ENCODE measurements at places on chromosomes 16 and 17.

GRCh38 chr16:86821895-86822294 lies 243.5 kb downstream of the FOXL1 start:
- DNase-seq, result no peak

DNA sequence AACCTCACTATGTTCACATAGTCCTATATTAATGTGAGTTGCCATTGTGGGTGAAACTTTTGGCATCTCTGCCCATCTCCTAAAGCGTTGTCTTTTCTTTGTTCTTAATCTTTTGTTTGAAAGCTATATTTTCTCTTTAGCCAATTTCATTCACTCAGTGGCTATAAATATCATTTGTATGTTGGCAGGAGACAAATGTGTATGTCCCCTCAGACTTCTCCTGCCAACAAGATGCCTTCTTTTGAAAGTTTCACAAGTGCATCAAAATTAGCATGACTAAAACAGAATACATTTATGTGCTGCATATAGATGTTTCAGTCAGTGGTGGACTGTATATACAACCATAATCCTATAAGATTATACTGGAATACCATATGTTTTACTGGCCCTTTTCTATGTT lies 109.0 kb downstream of the CA10 start:
- no peak for DNase-seq

GRCh38 chr17:18928628-18929125 lies 23.3 kb upstream of the SLC5A10 start:
- no peak for DNase-seq

- no peak for DNase-seq
Measured at GRCh38 chr16:6641091-6641490, 691.6 kb upstream of the RBFOX1 start.

DNA sequence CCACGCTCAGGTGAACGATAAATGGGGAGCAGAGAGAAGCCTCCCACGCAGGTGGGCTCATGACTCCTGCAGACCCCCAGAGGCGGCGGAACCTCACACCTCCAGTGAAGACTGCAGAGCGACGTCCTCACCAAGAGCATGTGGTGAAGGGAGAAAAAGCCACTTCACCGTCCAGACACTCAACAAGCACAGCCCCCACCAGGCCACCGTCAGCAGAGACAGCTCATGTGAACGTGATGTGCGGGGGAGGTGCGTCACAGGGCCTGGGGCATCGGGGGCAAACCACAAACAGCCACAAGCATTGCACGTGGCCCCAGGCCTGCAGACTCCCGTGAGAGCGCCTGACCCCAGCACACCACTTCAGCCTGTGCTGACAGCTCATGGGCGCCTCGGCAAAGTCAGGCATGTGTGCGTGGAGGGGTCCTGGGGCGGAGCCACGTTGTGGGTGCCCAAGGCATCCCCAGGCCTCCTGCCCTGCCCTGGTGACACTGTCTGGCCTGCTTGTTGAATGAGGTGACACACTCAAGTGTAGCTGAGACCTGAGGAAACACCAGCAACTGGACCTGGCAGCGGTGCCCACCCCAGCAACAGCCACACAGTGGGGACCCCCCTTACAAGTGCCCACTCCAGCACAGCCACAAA lies 19.0 kb downstream of the LMF1 start:
- no peak for DNase-seq

DNA sequence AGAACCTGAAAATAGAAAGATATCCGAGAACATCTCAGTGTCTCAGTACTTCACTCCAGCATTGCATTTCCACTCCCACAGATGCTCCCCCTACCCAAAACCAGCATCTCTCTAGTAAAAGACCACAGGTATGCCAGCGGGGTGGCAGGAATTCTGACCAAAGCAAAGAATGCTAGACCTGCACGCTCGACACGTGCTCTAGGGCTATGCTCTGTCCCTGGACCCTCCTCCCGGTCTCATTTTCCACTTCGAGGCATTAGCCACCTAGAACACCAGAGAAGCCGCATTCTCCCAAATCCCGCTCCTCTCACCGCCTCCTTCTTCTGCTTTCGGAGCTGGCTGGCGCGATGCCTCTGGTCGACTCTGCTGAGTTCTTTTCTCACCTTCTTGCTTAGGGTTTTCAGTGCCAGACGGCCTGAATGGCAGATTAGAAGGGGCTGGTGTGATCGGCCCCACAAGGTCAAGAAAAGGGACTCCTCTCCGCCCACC lies 487 bp downstream of the TSR1 start:
- no peak for DNase-seq

DNA sequence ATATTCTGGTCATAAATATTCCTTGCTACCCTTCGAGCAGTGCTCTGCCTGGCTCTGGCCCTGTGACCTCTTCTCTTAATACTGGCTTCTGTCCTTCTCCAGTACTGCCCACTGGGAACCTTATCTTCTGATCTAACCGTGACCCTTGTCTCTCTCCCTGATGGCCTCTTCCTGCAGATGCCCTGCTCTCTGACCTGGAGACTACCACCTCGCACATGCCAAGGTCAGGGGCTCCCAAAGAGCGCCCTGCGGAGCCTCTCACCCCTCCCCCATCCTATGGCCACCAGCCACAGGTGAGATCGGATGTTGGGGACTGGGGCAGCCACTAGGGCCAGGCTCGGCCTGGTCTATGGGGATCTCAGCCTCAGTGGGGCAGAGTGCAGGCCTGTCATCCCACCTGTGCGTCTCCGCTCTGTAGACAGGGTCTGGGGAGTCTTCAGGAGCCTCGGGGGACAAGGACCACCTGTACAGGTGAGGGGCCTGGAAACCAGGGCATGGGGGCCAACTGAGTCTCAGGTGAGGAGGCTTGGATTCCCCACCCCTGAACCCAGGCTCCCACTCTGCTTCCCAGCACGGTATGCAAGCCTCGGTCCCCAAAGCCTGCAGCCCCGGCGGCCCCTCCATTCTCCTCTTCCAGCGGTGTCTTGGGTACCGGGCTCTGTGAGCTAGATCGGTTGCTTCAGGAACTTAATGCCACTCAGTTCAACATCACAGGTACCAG lies 1.5 kb downstream of the TGFB1I1 start:
- DNase-seq, result no peak

DNA sequence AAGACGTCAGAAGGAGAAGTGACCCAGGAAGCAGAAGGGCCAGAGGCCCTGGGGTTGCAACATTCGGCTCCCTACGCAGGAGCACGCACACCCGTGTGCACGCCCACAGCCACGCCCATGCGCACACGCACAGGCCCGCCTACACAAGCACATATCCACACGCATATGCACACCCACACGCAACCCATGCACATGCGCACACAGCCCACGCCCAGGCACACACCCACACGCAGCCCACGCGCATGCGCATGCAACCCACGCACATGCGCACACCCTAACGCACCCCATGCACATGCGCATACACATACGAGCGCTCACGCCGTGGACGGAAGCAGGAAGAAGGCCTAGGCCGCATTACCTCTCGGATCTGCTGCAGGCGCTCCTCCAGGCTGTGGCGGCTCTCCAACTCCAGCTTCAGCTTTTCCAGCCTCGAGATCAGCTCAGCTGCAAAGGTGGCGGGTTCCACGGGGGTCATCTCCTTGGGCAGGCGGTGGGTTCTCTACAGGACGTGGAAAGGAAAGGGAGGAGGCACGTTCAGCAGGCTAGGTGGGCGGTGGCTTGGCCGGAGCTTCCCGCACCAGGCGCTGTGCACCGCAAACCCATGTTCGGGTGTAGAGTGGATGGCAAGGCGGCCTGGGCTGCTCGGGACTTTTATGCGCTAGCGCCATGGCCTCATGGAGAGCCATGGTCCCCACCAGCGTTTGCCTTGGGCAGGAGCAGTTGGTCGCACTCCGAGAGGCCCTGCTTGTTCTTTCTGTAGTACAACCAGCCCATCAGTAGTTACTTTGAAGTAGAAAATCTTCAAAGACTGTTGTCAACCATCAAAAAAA lies 23.4 kb downstream of the AXIN2 start:
- peak; percentile 62 for DNase-seq

GRCh38 chr17:33335491-33336173 lies 42.5 kb upstream of the ASIC2 start:
- DNase-seq, result no peak

DNA sequence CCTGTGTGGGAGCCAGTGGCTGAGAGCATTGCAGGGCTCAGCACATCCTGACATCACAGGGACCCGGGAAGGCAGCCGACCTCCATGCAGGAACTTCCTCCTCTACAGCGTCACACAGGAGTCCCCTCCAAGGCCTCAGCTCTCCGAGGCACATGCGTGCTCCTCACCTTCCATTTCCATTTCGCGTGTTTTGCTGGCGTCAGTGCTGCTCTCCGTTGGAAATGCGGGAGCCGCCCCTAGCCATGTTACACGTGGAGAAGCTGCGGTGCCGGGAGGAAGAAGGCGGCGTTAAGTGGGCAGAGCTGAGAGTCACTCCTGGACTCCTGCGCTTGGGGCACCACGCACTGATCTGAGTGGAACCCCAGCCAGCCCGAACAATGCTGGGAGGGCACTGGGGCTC lies 25.2 kb upstream of the CRISPLD2 start:
- no peak for DNase-seq

DNA sequence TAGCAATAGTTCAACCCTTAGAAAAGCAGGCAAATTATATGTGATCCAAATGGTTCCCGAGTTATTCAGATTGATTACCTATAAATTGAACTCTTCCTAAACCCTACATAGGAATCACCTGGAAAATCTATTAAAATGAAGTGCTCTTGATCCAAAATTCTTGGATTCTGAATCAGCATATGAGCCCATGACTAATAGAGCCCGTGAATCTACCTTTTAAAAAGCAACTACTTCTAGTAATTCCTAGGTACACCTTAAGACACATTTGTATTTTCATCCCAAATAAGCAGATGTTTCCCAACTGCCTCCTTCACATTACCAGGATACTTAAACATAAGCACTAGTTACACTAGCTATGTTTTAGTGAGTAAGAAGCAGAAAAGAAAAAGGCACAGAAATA lies 1171.0 kb upstream of the GOT2 start:
- no peak for DNase-seq

GRCh38 chr17:72404872-72405271 lies 284.1 kb downstream of the SOX9 start:
- DNase-seq, result no peak

- DNase-seq, result no peak
Measured at GRCh38 chr16:21946889-21947635, 6.1 kb upstream of the UQCRC2 start.

- DNase-seq, result no peak
Measured at GRCh38 chr17:48715496-48716399, 6.6 kb downstream of the PRAC1 start.

DNA sequence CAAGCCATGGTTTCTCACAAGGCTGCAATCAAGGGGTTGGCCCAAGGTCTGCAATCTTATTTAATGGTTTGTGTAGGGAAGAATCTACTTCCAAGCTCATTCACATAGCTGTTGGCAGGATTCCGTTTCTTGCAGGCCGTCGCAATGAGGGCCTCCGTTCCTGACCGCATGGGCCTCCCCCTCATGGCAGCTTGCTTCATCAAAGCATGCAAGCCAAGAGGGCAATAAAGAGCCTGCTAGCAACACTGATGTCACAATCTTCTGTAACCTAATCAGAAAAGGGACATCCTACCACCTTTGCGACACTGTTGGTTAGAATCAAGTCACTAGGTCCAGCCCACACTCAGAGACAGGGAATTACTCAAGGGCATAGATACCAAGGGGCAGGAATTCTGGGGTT lies 95.5 kb downstream of the CCT6B start:
- DNase-seq, result no peak

DNA sequence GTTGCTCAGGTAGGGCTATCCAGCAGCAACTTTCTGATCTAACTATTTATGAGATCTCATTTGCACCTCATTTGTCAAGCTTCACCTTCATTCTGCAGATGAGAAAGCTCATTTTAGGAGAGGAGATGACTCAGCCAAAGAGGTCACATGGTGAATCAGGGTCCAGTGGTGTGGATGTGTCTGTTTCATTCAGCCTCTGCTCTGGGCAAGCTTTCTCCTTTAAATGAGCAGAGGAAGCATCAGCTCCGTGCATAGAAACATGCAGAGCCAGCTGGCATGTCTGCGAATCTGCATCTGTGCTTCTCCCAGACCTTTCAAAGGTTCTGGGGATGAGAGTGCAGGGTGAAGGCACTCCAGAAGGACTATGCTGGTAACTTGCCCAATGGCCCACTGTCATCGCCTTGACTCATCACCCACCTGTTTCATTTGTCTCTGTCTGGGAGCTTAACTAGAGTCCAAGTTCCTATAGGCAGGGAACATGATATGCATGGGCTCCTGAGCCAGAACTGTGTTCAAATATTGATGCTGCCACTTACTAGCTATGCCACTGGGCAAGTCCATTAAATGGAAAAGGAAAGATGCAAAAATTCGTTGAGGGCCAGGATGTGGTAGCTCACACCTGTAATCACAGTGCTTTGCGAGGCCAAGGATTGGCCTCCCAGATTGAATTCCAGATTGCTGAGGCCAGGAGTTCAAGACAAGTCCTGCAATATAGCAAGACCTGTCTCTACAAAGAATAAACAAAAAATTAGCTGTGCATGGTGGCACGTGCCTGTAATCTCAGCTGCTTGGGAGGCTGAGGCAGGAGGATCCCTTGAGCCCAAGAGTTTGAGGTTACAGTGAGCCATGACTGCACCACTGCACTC lies 67.1 kb upstream of the NLK start:
- no peak for DNase-seq

DNA sequence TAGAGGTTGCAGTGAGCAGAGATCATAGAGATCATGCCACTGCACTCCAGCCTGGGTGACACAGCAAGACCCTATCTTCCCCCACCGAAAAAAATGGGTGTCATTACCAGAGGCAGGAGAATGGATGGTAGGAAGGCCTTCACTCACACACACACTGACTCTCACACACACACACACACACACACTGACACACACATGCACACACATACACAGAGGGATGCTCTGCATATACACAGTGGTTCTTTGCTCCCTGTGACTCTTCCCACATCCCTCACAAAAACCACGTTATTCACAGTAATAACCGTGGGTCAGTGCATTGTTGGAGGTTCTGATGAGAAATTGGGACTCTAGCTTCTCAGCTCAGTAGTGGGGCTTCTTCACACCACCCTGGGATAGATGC lies 300.2 kb upstream of the N4BP1 start:
- no peak for DNase-seq

DNA sequence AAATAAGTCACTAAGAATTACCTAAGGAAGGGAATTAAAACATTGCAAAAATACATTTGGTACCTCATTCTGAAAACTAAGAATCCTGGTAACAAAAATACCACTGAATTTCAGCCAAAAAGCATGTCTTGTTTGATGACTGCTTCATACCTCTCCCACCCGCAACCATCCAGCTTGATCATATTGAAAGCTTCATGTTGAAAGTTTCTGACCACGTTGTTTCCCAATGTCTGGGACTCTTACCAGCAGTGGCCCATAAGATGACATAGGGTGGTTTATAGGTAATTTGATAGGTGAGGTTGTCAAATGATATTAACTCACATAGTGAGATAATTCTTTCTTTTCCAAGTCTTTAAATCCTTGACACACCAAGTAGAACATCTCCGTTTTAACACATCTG lies 139.3 kb downstream of the CDH11 start:
- no peak for DNase-seq

DNA sequence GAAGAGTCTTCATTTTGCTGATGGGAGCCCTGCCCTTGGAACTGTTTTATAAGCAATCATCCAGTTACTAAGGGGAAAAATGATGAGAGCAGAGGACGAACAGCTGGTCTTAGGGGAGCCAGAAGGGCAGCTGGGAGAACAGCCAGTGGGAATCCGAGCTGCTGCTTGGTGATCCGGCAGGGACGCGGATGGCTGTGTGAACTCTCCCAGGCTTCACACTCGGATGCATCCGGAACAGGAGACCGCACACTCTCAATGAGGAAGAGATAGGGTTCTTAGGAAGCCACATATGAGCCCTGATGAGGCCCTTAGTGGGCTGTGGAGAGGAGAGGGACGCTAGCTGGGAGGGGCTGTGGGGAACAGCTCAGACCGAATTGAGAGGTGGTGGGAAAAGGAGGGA lies 5.0 kb upstream of the CACNG5 start:
- no peak for DNase-seq

GRCh38 chr17:34135841-34136240 lies 119.2 kb upstream of the CCL2 start:
- DNase-seq, result no peak

Data from activated CD4-positive, alpha-beta T cell treated with anti-CD3 and anti-CD28 coated beads, Interleukin-2, amount 50 U/mL, for 4 hours (primary cell).